PC-3 (cell line): ENCODE measurements at places on chromosomes 4 and X. TPM values are rescaled to one million over a fixed set of nuclear protein-coding genes. Genes with fewer than 3 reads are reported as not detected.

The SNX12 gene
- 43.9 and 48.4 TPM in 2 replicates for total RNA-seq

The LINC00632 gene
- 15.4 and 16.0 TPM in 2 replicates for total RNA-seq

The SLC6A14 gene
- total RNA-seq = 0.07 TPM in 1 of 2 replicates, not detected in the other

DNA sequence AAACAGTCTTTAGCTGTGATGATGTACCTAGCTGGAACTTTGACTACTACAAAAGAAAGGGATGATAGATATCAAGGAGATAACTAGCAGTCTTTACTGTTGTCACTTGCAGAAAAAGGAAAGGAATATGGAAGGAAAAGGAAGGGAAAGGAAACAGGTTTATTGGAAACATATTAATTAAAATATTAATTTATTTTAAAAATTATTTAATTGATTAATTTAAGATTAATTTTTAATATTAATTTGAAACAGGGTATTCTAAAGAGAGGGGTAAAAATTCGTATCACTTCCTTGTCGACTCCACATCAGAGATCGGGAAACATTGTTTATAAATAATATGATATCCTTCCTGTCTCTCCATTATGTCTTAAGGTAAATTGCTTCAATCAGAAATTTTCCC is 186.5 kb upstream of the IL15 start:
- no peak for DNase-seq

GRCh38 chr4:100826067-100826466 is 308.2 kb upstream of the EMCN start:
- no peak for DNase-seq

- DNase-seq = peak; percentile 27
These were observed 129.5 kb downstream of the LARP7 start for GRCh38 chr4:112766422-112766821.

DNA sequence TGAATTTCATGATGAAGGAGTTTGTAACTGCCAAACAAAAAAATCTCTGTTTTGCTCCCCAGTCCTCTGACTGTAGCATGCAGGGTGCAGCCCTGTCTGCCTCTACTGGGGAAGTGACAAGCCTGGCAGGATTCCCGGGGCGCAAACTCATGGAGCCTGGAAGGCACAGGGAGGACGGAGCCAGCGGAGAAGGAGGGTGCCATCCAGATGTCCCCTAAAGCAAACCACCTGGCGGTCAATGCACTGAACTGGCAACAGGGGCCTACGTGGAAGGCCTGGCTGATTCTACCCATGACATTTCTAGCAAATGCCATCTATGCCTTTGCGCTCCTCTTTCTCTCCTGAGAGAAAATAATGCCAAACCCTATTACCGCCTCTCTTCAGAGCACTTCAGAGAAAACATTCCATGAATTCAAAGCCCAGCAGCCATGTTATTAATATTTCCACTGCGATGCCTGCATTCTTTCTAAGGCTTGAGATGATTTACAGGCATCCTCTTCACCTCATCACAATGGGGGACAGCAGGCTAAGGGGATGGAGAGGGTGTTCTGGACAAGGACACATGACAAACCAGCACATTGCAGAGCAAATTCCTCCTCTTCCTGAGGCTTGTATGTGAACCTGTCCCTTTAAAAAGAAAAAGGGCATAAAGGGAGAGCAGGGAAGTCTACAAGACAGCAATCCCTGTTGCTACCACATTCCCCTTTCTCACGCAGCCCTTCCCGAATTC is 329.3 kb upstream of the NOCT start:
- DNase-seq = no peak

- peak; percentile 81 for DNase-seq
These were observed 233.7 kb upstream of the FGF13 start for GRCh38 chrX:138945219-138945618.

DNA sequence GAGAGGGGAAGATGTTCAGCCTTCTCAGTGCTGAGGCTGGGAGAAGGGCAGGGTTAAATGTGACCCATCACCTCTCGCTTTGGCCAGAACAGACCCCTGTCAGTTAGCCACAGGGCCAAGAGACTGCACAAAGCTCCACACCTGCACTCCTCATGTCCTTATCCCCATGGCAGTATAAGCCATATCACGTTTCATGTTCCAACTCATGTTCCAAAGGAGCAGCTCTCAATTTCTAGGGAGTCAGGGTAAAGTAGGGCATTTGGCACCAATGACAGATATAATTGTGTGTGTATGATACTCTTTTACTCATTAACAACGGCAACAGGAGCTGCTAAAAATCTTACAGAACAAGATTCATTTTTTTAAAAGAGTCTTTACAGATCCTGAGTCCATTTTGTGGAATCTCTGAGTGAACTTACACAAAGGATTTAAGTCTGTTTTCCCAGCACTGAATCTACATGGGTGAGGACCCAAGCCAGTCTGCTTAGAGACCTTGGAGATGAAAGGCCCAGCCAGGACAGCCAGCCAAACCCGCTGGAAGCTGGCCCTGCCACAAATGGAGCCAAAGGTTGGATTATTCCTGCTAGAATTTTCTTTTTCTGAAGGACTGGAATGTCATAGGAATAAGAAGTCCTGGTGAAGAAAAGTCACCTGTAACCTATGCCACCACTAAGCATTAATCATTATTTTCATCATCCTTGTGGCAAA is 129.1 kb upstream of the SMAD1 start:
- no peak for DNase-seq

DNA sequence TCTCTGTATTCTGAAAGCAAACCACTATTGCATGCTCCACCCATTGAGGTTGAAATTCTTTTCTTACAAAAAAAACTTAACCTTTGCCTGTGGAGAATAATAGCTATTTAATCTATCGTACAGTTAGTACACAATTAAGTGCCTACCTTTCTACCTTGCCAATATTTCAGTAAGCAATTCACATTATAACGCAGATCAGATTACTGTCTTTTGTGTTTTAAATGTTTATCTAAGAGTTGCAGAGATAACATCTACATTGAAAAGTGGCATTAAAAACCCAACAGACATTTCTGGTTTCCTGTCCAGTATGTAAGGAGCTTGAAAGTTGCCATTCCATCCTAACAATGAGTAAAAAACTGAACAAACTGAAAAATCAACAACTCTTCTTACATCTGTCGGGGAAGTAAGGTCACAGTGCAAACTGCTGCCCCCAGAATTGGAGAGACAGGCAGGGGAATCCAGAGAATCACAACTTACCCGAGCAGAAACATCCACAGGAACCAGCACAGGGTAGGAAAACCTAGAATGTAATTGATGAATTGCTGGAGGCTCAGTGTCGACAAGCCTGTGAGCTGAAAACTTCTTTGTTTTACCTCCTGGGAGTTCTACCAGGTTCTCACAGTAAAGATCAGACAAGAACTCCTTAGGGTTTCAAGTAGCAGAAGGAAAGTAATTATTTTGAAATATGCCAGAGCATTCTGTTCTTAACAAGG is 27.3 kb upstream of the ACSL4 start:
- DNase-seq = peak; percentile 54

DNA sequence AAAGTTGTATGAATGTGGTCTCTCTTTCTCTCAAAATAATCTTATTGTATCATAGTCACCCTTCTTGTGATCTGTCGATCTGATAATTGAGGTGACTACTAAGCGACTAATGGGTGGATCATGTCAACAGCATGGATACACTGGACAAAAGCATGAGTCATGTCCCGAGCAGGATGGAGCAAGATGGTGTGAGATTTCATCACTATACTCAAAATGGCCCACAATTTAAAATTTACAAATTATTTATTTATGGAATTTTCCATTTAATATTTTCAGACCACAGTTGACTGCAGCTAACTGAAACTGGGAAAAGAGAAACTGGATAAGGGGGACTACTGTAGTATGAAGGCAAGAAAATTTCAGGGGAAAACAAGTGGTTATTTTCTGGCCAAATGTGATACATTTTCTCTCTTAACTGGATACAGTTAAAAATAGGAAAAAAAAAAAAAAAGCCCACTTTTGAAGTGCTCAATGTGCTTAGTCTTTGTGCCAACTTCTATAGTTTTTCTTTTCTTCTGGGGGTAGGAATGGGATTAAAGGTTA is 25.3 kb downstream of the FAM241A start:
- DNase-seq = peak; percentile 78
